ENCODE measurements at places on chromosomes 7 and 10. TPM values are rescaled to one million over a fixed set of nuclear protein-coding genes. Genes with fewer than 3 reads are reported as not detected.

The SAMD9 gene
- polyA plus RNA-seq = 26.4 TPM

GRCh38 chr10:63707254-63707910 is 186.2 kb downstream of the REEP3 start:
- no peaks in the 10 kb centered on the region for H3K36me3 ChIP-seq
- H3K27ac ChIP-seq = no peak overlapping the region
- H3K4me3 ChIP-seq = no peak overlapping the region
- H3K4me1 ChIP-seq = peaks cover 32% of the 10 kb centered on the region

The RNF32 gene
- polyA plus RNA-seq = not detected

DNA sequence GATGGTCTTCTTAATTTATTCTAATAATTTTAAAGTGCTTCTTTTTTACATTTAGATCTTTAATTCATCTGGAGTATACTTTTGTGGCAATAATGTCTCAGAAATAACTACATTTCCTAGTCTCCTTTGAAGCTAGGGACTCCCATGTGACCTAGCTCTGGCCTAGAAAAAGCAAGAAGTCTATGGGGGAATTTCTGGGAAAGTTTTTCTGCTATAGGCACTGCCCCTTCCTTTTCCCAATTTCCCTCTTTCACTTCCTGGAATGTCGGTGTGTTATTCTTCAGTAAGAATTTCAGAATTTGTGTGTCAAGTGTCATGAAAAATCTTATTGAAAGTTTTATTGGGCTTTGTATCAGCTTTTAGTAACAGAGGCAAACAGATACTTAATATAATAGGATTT is 94.6 kb upstream of the LRRC4 start:
- no peaks in the 10 kb centered on the region for H3K36me3 ChIP-seq
- no peak overlapping the region for H3K27ac ChIP-seq
- DNase-seq = no peak
- no peaks in the 10 kb centered on the region for H3K4me1 ChIP-seq

DNA sequence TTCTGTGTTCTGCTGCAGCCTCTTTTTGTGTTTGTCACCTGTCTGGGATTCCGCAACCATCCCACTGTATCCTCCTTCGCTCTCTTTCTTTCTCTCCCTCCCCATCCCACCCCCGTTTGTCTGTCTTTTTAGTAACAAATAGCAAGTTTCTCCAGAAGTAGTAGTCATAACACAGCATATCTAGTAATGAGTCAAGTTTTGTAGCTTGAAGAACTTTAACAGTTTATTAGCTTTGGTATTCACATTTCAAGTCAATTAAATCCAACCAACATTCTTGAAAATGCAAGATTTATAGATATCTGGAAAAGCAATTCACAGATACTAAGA is 154.1 kb upstream of the MTPN start:
- no peaks in the 10 kb centered on the region for H3K36me3 ChIP-seq
- no peak overlapping the region for H3K4me3 ChIP-seq
- H3K27ac ChIP-seq = no peak overlapping the region

GRCh38 chr7:89798599-89798996 is 355.7 kb upstream of the STEAP1 start:
- no peaks in the 10 kb centered on the region for H3K27me3 ChIP-seq
- no peaks in the 10 kb centered on the region for H3K36me3 ChIP-seq
- H3K27ac ChIP-seq = no peak overlapping the region
- DNase-seq = no peak

The AKR1C4 gene
- not detected for polyA plus RNA-seq

- H3K27me3 ChIP-seq = peaks cover 4% of the 10 kb centered on the region
- H3K36me3 ChIP-seq = no peaks in the 10 kb centered on the region
- H3K27ac ChIP-seq = no peak overlapping the region
- H3K4me1 ChIP-seq = no peaks in the 10 kb centered on the region
- no peak overlapping the region for H3K4me3 ChIP-seq
Measured at GRCh38 chr7:48299580-48300169, 128.4 kb downstream of the ABCA13 start.

GRCh38 chr7:75650681-75651080 is 88.1 kb downstream of the HIP1 start:
- H3K36me3 ChIP-seq = no peaks in the 10 kb centered on the region
- no peak overlapping the region for H3K27ac ChIP-seq
- H3K4me3 ChIP-seq = no peak overlapping the region
- no peaks in the 10 kb centered on the region for H3K4me1 ChIP-seq

GRCh38 chr7:44854644-44855364 is 6.9 kb upstream of the H2AZ2 start:
- no peak overlapping the region for H3K27ac ChIP-seq
- DNase-seq = no peak
- no peaks in the 10 kb centered on the region for H3K27me3 ChIP-seq
- no peaks in the 10 kb centered on the region for H3K4me1 ChIP-seq
